Memory B cell (primary cell): ENCODE measurements at places on chromosomes 5 and 9.

GRCh38 chr5:154892369-154892771, 33.9 kb downstream of the CNOT8 start:
- H3K27me3 ChIP-seq: no peaks in the 10 kb centered on the region
- no peak for DNase-seq
- no peaks in the 10 kb centered on the region for H3K4me1 ChIP-seq
- H3K27ac ChIP-seq: no peak overlapping the region
- H3K36me3 ChIP-seq: peaks cover 44% of the 10 kb centered on the region

GRCh38 chr9:78663369-78663768, 366.4 kb downstream of the PSAT1 start:
- no peaks in the 10 kb centered on the region for H3K36me3 ChIP-seq
- H3K27ac ChIP-seq: no peak overlapping the region
- H3K4me1 ChIP-seq: peaks cover 3% of the 10 kb centered on the region
- H3K4me3 ChIP-seq: no peak overlapping the region
- no peaks in the 10 kb centered on the region for H3K27me3 ChIP-seq

GRCh38 chr9:92385953-92386352, 18.4 kb downstream of the OGN start:
- H3K27me3 ChIP-seq: no peaks in the 10 kb centered on the region
- peaks cover 3% of the 10 kb centered on the region for H3K36me3 ChIP-seq
- no peak overlapping the region for H3K27ac ChIP-seq
- DNase-seq: no peak
- no peak overlapping the region for H3K4me3 ChIP-seq

DNA sequence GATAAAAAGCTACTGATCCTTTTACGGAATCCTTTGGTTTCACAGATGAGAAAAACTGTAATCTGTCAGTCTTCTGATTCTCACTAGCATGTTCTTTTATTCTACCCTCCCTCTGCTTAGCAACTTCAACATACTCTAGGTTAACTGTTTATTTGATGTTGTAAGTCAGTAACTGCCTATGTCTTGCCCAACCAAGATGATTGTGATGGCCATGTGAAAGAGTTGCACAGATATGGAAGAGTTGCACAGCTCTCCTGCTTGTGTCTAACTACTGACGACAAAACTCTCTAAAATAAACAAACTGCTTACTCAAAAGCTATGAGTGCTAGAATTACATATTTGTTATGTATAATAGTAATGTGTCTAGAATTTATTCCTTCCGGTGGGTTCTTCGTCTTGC, 227.3 kb upstream of the DAB2 start:
- H3K27ac ChIP-seq: no peak overlapping the region
- H3K36me3 ChIP-seq: no peaks in the 10 kb centered on the region
- no peak for DNase-seq
- no peak overlapping the region for H3K4me3 ChIP-seq

DNA sequence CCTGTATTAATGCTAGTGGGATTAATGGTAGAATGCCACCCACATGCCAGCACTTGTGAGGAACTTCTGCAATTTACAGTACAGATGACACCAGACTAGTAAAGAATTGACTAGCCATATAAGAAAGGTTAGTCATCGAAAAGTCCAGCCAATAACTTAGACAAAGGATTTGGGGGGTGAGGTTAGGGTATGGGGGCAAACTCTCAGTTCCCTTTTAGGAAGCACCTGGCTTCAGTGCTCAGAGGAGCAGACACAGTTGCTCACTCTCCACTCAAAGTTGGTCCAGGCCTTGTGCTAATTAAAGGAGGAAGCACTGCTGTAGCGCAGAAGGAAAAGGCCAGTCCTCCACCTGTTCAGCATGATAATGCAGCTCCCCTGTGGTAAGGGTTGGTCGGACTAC, 25.2 kb downstream of the TGFBR1 start:
- peak; percentile 60 for DNase-seq
- peaks cover 33% of the 10 kb centered on the region for H3K4me1 ChIP-seq
- no peak overlapping the region for H3K4me3 ChIP-seq
- H3K27ac ChIP-seq: peak overlapping the region; percentile 42

DNA sequence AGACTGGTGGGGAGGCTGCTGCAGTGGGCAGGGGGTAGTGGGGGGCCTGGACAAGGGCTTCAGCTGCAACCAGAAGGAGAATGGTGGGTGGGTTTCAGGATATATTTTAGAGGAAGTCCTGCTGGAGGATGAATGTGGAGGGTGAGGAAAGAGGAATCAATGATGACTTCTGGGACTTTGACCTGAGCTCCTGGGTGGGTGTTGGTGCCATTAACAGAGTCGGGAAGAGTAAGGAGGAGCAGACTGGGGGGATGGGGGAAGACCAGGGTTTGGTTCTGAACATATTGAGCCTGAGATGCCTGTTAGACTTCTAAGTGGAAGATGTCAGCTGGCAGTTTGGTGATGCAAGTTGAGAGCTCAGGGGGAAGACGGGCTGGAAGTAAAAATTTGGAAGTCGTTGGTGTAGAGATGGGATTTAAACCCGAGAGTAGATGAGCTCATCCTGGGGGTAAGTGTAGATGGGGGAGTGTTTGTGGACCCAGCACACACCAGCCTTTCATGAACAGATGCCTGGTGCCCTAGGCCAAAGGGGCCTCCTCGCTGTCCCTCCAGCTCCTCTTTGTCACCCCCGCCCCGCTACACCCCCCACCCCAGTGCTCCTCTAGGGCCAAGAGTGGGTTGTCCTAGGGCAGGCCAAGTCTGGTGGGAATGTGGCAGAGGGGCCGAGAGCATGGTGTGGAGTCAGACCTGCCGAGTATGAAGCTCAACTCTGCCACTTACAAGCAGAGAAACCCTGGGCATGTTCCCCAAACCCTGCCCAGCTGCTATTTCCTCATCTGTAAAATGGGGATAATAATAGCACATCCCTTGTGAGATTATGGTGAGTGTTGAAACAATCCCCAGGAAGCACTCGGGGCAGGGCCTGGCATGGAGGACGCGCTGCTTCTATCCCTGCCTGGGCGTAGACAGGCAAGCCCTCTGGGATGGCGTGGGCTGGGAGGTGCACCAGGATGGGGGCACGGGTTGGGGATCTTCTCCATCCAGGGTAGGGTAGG, 4.0 kb downstream of the DNM1 start:
- peaks cover 16% of the 10 kb centered on the region for H3K27me3 ChIP-seq
- no peaks in the 10 kb centered on the region for H3K36me3 ChIP-seq
- no peak overlapping the region for H3K27ac ChIP-seq
- DNase-seq: no peak

DNA sequence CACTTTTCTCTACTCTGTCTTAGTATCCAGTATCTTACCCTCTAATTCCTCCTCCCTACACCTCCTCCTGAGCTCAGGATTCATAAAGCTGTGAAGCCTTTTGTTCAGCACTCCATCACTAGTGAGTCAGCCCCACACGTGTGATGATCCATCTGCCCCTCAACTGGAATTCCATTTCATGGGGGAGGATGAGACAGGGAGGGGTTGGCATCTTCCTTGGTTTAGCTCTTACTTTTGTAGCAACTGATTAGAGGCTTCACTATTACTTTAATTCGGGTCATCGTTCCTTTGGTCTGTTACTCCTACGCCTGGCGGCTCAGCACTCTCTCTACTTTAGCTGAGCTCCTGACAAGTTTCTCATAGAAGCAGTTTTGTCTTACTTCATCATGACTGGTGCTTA, 11.8 kb downstream of the BTNL8 start:
- no peak overlapping the region for H3K4me3 ChIP-seq
- H3K4me1 ChIP-seq: no peaks in the 10 kb centered on the region
- no peak for DNase-seq
- no peaks in the 10 kb centered on the region for H3K36me3 ChIP-seq

GRCh38 chr9:15138357-15138686, 168.7 kb downstream of the TTC39B start:
- no peak overlapping the region for H3K4me3 ChIP-seq
- H3K4me1 ChIP-seq: peaks cover 2% of the 10 kb centered on the region
- DNase-seq: no peak
- peaks cover 3% of the 10 kb centered on the region for H3K27me3 ChIP-seq

GRCh38 chr9:124342776-124343485, 72.3 kb downstream of the PSMB7 start:
- H3K4me3 ChIP-seq: no peak overlapping the region
- peak overlapping the region; percentile 63 for H3K27ac ChIP-seq

- H3K27me3 ChIP-seq: no peaks in the 10 kb centered on the region
- no peak overlapping the region for H3K4me3 ChIP-seq
- H3K27ac ChIP-seq: no peak overlapping the region
Measured at GRCh38 chr5:54093081-54093492, 217.3 kb downstream of the ARL15 start.

DNA sequence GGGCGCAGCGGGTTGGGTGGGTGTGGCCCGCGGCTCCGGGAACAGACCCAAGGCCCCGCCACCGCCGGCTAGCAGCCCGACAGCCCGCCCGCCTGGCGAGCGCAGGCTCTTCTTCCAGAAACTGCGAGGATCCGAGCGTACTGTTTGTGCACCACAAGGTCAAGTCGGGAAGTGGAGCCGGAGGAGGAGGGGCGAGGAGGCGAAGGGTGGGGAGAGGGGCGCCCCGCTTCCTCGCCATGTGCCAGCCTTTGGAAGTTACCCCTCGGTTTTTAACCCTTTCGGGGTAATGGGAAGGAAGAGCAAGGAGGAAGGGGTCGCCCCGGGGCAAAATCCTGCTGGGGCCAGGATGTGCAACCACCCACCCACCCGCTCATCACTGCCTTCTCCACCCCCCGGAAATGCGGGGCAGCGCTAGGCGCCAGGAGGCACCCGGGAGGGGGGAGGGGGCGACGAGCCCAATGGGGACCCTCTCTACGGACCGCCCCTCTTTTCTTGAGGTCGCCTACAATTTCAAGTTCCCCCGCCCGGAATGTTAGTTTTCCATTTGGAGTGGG, 1.1 kb upstream of the JADE2 start:
- H3K36me3 ChIP-seq: no peaks in the 10 kb centered on the region
- peak overlapping the region; percentile 97 for H3K4me3 ChIP-seq
- H3K4me1 ChIP-seq: peaks cover 27% of the 10 kb centered on the region
- peak overlapping the region; percentile 97 for H3K27ac ChIP-seq
- no peaks in the 10 kb centered on the region for H3K27me3 ChIP-seq

- no peak within 1 kb of the TSS for H3K27ac ChIP-seq
- peaks cover 4% of the 10 kb centered on the region for H3K4me1 ChIP-seq
- no peak for DNase-seq
- no peaks in the 10 kb centered on the region for H3K36me3 ChIP-seq
Measured at GRCh38 chr5:52989025-52989780, at the start of gene ITGA2. ITGA2 (plus strand) TSS chr5:52989352; CDS start chr5:52989469, 117 bp downstream.

- H3K27ac ChIP-seq: no peak overlapping the region
- H3K4me3 ChIP-seq: no peak overlapping the region
- no peaks in the 10 kb centered on the region for H3K4me1 ChIP-seq
- H3K27me3 ChIP-seq: peaks cover 20% of the 10 kb centered on the region
- no peak for DNase-seq
Measured at GRCh38 chr9:107177857-107178256, 105.2 kb upstream of the RAD23B start.

- H3K27ac ChIP-seq: no peak overlapping the region
- H3K4me1 ChIP-seq: peaks cover 9% of the 10 kb centered on the region
- no peaks in the 10 kb centered on the region for H3K36me3 ChIP-seq
- no peak overlapping the region for H3K4me3 ChIP-seq
Measured at GRCh38 chr9:126705767-126706697, 92.3 kb downstream of the LMX1B start.

GRCh38 chr5:87404359-87404758, 8.4 kb downstream of the CCNH start:
- H3K27ac ChIP-seq: no peak overlapping the region
- peaks cover 39% of the 10 kb centered on the region for H3K36me3 ChIP-seq
- no peak overlapping the region for H3K4me3 ChIP-seq

- H3K27ac ChIP-seq: no peak overlapping the region
- H3K36me3 ChIP-seq: peaks cover 40% of the 10 kb centered on the region
- DNase-seq: no peak
- H3K4me1 ChIP-seq: no peaks in the 10 kb centered on the region
- no peak overlapping the region for H3K4me3 ChIP-seq
Measured at GRCh38 chr9:121169094-121169601, 32.5 kb downstream of the RAB14 start.

DNA sequence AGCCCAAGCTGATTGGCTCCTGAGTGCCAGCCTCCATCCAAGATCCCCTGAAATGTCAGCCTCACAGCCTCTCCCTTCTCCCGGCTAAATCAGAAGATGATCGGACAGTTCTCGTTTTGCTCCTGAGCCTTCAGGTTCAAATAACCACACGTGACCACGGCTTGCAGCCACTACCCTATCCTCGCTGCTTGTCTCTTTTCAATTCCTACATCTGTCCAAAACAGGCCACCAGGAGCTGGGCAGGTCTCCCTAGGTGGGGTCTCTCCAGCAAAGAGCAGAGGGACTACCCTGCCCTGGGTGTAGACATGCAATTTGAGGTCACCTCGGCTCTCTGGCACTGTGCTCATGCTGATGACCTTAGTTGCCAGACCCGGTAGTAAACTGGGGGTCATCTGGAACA, 224.0 kb upstream of the TBC1D2 start:
- peaks cover 27% of the 10 kb centered on the region for H3K27me3 ChIP-seq
- H3K27ac ChIP-seq: no peak overlapping the region
- no peaks in the 10 kb centered on the region for H3K36me3 ChIP-seq
- H3K4me3 ChIP-seq: no peak overlapping the region
- no peaks in the 10 kb centered on the region for H3K4me1 ChIP-seq
- DNase-seq: no peak

- peaks cover 2% of the 10 kb centered on the region for H3K36me3 ChIP-seq
- H3K27ac ChIP-seq: no peak overlapping the region
- peaks cover 15% of the 10 kb centered on the region for H3K27me3 ChIP-seq
- no peak overlapping the region for H3K4me3 ChIP-seq
Measured at GRCh38 chr5:75260708-75261107, 24.0 kb upstream of the ANKRD31 start.

- DNase-seq: no peak
- peaks cover 12% of the 10 kb centered on the region for H3K4me1 ChIP-seq
- H3K27ac ChIP-seq: no peak overlapping the region
- H3K27me3 ChIP-seq: no peaks in the 10 kb centered on the region
- H3K4me3 ChIP-seq: no peak overlapping the region
Measured at GRCh38 chr9:2059274-2059929, 44.3 kb downstream of the SMARCA2 start.

DNA sequence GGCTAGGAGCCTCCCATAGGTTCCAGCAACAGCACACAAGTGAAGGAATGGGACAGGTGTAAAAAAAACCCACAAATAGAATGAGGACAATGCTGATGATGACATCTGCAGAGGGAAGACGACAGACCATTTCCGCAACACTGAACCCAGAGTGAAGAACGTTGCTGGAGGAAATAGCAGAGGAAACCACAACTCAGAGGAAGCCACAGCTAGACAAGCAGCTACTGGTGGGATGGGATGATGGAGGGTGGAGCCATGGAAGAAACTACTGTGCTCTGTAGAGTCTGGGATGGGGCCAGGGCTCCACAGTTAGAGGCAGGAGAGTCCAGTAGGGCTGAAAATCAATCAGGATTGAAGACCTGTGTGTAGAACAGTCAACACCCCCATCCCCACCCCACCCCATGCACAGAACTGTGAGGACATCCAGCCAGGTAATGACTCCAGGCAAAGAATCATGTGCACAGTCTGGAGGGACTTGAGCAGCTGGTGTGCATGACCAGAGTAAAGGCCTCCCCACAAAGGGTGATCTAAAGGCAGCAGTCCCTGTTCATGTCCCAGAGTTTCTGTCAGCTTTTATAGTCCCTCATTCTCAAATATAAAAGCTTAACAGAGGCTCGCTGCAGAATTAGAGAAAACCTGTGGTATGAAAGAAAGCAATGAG, 65.2 kb upstream of the SPIN1 start:
- H3K27ac ChIP-seq: no peak overlapping the region
- H3K4me3 ChIP-seq: no peak overlapping the region
- H3K36me3 ChIP-seq: no peaks in the 10 kb centered on the region
- peaks cover 13% of the 10 kb centered on the region for H3K27me3 ChIP-seq
- no peak for DNase-seq
